ENCODE measurements at places on chromosomes 5 and 9.
A peak's percentile ranks its signal among the peaks of the same experiment; 100 is the strongest.

DNA sequence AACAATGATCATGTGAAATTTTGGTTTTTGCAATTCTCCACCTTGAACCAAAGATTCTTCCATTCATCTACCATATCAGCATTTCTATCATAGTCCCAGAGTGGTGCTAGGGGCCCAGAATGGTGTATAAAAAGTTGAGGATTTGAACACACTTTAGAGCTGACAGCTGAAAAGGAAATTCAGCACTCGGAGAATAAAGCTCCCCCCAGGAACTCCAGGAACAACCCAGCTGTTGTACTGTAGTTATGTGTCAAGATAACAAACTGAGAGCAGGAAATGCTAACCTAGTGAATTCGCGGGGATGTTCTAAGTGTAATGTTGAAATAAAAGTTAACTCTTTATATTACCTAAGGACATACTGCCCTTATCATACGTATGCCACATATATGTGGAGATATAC, 216.7 kb downstream of the NFIB start:
- DNase-seq = no peak

- DNase-seq = no peak
Observed at GRCh38 chr5:24819841-24820240, 175.1 kb upstream of the CDH10 start.

GRCh38 chr9:114719290-114719689, 37.3 kb upstream of the TEX48 start:
- no peak for DNase-seq

DNA sequence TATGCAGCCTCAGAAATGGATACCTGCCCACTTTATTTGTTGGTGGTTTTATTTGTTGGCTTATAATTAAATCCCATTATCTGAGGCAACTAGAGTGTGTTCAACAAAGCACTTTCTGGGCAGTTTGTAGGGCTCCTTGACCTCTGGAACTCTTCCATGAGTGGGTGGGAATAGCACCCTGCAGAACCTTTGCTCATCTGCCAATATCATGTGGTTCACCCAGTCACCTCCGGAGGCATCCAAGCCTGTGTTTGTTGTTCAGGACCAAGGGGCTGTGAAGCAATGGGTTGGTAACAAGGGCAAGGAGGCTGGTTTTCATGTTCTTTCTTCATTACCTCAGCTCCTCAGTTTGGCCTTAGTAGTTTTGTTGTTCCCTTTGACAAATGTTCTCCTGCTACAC, 314.0 kb downstream of the NDUFS4 start:
- DNase-seq = no peak

GRCh38 chr9:34520096-34520495, 2.7 kb downstream of the ENHO start:
- DNase-seq = no peak

GRCh38 chr5:166045961-166046360, 2245.5 kb upstream of the WWC1 start:
- DNase-seq = no peak

GRCh38 chr5:120779674-120780073, 315.6 kb downstream of the PRR16 start:
- DNase-seq = no peak

- peak; percentile 19 for DNase-seq
Observed at GRCh38 chr9:87445646-87446045, 52.0 kb upstream of the DAPK1 start.

GRCh38 chr9:1619915-1620710, 395.0 kb upstream of the SMARCA2 start:
- no peak for DNase-seq

DNA sequence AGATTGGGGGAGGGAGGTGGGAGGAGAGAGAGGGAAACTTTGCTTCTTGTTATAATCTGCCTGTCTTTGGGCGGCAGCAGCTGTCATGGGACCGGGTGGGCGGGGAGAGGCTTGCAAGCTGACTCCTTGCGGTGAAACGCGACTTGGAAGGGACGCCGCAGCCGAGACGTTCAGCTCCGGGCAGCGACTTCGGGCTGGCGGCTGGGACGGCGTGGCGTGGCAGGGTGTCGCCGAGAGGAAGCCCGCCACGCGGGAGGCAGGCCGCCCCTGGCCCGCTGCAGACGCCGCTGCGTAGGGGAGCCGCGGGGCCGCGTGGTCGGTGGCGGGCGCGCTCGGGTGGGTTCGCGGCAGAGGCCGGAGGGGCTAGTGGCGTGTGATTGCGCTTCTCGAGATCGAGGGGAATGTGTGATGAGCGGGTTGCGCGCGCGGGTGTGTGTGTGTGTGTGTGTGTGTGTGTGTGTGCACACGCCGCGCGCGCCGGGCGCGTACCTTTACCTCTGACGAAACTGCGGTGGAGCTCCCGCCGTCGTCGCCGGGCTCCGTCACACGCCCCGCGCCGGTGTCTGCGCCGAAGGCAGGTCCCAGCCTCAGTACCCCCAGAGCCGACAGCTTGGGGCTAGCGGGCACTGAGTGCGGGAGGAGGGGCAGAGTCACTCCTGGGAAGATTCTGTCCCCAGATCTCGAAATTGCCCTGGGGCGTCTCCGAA, 1.7 kb downstream of the PPARGC1B start:
- DNase-seq = peak; percentile 71

DNA sequence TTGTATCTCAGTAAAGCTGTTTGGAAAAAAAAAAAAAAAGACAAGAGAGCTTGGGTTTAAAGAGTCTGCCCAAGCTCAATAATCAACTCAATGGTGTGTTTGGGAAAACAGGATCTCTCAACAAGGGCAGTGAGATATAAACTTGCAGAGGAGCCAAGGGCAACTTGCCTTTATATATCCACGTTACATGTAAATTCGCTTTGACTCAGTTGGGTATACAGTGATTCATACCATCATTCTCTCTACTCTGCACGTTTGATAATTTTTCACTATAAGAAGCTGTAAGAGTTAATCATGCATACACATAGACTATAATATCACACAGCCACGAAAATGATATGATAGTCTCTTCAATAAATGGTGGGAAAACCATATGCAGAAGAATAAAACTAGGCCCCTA, 24.9 kb downstream of the ADAM19 start:
- DNase-seq = no peak

DNA sequence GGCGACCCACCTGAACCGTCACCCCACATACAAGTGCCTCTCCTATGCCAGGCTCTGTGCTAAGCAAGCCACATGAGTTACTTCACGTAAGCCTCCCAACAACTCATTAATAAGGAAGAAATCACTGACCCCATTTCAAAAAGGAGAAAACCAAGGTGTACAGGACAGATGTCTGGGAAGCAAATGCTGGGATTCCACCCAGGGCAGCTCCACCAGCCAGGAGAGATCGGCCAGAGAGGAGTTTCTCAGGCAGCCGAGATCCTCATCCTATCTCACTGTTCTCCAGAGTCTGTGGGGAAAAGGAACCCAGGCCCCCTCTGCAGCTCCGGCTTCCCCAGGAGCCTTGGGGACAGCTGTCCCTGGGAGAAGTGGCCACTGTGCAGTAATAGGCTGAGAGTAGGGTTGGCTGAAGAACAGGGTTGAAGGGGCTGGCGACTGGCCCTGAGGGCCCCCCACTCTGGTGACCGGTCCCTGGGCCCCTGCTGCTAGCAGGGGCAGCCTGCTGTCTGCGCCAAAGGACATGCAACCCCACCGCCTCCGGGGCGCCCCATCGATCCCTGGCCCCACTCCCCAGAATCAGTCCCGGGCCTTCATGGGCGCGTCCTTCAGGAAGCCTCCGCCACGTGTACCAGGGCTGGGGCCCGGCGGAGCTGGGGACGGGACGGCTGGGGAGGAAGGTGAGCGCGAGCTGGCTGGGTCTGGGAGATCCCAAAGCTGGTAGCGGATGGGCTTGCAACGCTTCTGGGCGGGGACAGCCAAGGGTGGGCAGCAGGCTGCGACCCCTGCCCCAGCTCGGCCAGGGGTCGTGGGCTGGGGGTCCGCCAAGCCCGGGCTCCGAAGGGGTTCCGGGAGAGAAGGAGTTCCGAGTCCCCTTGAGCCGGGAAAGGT, 44.1 kb upstream of the STXBP1 start:
- DNase-seq = no peak

GRCh38 chr9:16715404-16715803, 155.1 kb downstream of the BNC2 start:
- DNase-seq = no peak

- peak; percentile 3 for DNase-seq
Observed at GRCh38 chr5:80399526-80400239, 8.2 kb upstream of the ZFYVE16 start.

- DNase-seq = no peak
Observed at GRCh38 chr9:8088477-8088876, 288.9 kb upstream of the DMAC1 start.

DNA sequence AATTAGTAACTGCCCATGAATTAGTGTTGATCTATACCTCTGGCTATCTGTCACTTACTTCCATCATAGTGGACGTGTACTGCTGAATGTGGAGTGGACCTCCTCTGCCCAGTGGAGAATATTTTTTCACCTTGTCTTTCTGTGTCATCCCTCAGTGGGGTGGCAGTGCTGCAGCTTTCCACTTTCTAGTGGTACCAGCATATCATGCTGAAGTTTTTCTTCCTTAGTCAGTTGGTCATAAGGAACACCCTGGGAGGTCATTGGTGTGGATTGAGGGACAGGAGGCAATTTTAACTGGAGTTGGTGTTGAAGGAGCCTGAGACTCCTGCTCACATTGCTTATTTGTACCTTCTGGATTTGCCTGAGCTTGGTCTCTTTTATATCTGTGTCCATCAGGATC, 151.7 kb upstream of the ANKH start:
- no peak for DNase-seq

GRCh38 chr5:172860520-172861443, 26.7 kb downstream of the ERGIC1 start:
- DNase-seq = no peak

GRCh38 chr9:28707616-28708015, 1134.3 kb upstream of the C9orf72 start:
- DNase-seq = no peak

GRCh38 chr9:121597698-121598166, 53.7 kb upstream of the DAB2IP start:
- DNase-seq = no peak

GRCh38 chr5:174097486-174098185, 52.1 kb downstream of the NSG2 start:
- DNase-seq = no peak

DNA sequence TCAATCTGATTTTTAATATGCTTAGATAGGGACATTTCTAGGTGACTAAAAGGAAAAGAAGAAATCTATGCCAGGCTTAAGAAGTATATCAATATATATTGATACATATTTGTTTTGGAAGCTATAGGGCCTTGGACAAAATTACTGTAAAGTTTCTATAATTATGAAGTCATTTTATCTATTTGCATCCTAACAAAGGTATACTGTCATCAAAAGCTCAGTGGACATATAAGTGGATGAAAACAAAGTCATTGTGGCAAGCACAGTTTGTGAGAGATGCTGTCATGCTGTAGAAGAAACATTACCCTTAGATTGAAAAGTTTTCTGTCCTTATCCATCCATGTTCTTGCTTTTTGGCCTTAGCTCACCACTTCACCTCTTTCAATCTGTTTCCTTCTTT, 140.3 kb upstream of the SPEF2 start:
- no peak for DNase-seq

- DNase-seq = no peak
Observed at GRCh38 chr5:54835647-54836046, 149.7 kb downstream of the ESM1 start.

DNA sequence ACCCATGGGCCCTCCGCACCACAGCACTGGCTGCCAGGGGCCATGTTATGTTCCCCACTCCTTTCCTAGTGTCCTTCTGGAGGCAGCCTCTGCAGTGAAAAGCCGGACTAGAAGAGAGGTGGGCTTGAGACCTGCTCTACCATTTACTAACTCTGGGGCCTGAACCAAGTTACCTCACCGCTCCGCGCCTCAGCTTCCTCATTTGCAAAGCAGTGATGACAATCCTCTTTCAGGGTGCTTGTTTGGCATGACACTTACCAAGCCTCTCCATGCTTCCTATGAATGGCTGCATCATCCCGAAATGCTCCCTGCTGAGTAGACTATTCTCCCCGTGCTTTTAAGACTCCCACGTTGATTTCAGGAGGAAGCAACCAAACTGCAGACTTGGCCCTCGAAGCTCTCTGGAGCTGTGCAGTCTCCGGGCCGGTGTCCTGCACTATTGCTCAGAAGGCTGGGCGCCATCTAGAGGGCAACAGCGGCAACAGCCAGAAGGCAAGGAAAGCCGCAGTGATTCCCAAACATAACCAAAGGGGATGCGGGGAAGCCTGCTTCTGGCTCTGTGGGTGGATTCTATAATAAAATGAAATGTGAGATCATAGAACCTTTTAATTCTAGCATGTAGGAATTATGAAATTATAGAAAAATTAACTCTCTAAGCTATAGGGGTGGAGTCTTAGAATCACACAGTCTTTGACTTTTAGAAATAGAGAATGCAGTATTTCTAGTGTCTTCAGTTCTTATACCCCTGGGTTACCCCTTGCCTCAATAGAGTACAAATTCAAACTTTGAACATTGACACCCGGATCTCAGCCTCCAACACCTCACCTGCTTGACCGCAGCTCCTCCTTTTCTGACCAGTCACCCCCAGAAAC, 599.8 kb upstream of the BRINP1 start:
- DNase-seq = peak; percentile 37

- DNase-seq = no peak
Observed at GRCh38 chr9:95440447-95440846, 76.3 kb downstream of the PTCH1 start.

DNA sequence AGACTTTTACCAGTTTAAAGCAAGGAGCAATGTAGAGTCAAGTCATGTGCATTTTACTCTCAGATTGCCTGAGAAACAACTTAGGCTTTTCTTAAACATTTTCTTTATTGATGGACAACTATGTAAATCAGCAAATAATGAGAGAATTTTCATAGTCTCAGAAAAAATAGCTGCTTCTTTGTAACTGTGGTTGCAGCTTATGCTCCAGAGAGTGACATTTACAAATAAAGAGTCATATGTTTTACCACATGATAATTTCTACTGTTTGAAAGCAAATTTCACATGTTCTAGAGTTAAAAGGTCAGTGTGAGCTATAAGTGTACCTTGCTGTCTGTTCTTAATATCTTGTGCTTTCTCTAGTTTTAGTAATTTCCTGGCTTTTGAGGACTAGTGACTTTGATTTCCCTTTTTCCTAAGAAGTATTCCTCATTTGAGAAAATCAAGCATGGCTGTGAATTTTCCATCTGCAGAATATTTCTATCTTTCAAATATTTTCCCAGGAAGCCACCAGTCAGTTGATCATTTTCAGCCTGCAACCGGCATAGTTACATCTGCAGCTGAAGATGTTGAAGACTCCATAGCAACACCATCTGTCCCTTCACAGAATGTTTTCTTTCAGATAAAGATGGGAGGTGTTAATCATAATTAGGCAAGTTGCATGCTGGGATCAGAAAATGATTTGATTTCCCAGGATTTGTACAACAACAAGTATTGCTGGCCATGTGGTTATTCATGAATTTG, 229.9 kb downstream of the SGCD start:
- no peak for DNase-seq
